Esophagus muscularis mucosa (tissue), 4 donors: ENCODE measurements at places on chromosomes 1 and 21. TPM values are rescaled to one million over a fixed set of nuclear protein-coding genes. Genes with fewer than 3 reads are reported as not detected.

- DNase-seq, result no peak
Measured at GRCh38 chr21:45405271-45405818, 380 bp downstream of the COL18A1 start.

The OR2T33 gene
- total RNA-seq, result not detected

GRCh38 chr1:169326261-169326955, 41.2 kb downstream of the NME7 start:
- no peak for DNase-seq

DNA sequence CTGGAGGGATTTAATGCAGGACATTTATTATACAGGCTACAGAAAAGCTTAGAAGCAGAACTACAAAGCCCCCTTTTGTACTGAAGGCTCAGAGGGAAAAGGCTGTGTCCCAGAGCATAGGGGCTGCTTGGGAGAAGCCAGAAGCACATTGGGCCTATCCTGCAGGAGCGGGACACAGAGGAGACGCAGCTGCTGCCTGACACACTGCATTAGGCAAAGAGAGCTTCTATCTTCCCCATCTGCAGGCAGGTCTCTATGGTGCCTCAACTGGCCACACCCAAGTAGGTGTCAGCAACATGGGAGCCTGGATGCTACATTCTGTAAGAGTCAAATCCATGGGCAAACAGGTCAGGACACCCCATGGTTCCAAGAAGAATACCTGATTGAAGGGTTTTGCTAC, 595.9 kb downstream of the AJAP1 start:
- no peak for DNase-seq

The MPL gene
- total RNA-seq, result not detected

The TNFSF4 gene
- total RNA-seq, result 3.7 TPM

DNA sequence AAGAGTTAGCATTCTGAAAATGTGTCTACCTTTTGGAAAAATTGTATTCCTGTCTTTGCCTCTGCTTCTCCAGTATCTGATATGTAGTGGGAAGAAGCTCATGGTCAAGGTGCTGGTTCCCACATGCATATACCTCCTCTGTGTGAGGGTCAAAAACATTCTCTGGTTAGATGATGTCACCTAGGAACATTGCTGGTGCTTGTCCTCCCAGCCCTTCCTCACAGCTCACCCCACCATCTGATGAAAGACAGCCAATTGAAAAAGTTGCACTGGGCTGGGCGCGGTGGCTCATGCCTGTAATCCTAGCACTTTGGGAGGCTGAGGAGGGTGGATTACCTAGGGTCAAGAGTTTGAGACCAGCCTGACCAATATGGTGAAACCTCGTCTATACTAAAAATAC, 154.4 kb downstream of the NR5A2 start:
- DNase-seq, result no peak

The ERICH3 gene
- not detected for total RNA-seq

DNA sequence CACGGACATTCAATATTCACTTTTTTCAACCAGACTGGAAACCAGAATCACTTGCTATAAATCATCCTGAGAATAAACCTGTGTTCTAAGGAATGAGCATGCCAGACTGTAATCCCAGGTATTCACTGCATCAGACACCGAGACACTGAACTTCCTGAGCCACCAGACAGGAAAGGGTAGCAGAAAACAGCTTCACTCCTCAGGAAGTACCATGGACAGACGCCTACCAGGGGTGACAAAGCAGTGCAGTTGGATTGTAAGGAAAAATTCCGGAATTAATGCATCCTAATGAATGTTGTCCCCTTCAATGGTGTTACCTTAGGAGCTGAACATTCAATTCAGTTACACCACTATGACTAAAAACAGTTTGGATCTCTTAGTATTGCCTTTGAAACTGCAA, 156.1 kb downstream of the PIGK start:
- DNase-seq, result peak; percentile 78

GRCh38 chr1:203648276-203648675, 21.6 kb downstream of the ATP2B4 start:
- no peak for DNase-seq

DNA sequence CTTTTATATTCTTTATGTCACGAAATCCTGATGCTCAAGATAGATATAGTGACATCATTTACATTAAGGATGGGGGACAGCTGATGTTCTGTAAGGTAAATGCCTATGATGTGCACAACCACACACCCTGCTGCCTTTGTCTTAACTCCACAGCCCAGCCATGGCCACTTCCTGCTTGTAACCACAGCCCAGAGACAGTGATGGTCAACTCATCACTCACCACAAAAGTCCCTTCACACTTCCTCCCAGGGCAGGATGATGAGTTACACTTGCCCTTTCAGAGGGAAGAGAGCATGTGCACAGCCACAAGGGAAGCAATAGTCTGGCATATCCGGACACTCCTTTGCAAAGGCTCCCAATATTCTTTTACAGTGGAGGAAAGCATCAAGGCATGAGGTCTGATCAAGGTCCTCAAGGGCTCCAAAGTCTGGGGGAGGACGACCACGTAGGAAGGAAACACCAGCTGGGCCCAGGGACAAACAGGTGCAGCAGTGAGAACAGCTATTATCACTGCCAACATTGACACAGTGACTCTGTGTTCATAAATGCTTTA, 53.8 kb downstream of the PLPP3 start:
- no peak for DNase-seq
